ENCODE measurements at places on chromosomes 16 and 17.

- DNase-seq, result no peak
These were observed 139.0 kb downstream of the SNX11 start for GRCh38 chr17:48246612-48247011.

- DNase-seq, result no peak
These were observed 103.7 kb upstream of the GNAO1 start for GRCh38 chr16:56087626-56088025.

DNA sequence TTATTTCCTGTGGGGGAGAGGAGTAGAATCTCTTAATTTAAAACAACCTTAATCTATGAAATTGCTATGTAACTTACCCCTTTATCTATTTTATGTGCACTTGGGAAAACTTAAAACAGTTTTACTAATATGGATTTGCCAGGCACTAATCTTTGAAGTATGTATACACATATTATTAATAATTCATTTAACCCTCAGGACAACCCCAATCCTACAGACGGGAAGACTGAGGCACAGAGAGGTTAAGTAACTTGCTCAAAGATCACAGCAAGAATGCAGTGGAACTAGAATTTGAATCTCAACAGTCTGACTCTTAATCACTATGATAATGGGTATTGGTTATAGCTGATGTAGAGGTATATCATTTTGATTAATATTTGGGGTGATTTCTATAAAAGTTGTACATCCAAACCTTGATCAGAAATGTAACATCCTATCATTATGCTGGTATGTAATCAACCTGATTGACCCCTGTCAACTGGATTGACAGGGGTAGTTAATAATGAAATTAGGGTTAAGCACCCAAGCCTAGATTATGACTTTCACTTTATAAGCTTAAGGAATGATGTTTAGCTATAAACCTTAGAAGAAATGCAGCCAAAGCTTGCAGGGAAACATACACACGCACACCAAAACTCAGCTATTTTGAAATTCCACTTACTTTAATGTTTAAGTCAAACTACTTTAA lies 1.6 kb downstream of the MYO1D start:
- no peak for DNase-seq

DNA sequence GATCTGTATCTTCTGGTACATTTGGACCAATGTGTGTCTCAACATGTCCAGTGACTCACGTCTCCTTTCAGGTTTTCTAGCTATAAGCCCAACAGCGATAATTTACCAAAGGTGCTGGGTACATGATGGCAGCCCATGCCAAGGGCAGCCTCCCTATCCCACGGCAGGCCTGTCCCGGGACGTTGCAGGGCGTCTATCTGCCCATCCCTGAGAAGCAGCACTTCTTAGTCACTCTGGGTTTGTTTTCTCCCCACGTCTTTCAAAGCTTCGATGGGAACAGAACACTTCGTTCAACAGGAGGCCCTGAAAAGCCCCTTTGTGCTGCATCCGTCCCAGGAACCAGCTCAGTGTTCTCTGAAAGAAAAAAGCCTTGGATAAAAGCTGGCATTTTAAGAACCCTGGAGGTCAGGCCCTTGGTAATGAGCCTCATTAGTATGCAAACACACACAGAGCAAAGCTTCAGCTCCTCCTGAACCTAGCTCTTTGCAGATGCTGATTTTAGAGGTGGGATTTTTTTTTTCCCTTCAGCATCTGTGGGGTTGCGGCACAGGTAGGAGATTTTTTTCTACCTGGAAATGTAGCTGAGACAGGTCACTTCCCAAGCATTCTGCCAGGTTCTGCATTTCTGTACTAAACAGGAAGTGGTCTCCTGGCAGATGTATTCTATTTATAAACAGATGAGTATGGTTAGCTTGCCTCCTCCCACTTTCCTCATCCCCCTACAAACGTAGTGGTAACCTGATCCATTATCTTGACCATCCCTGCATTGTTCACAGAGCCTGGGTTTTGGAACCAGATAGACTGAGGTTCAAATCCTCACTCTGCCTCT lies 17.5 kb upstream of the MT4 start:
- peak; percentile 42 for DNase-seq

GRCh38 chr17:8745586-8746500 lies 1.2 kb upstream of the CCDC42 start:
- peak; percentile 37 for DNase-seq

- DNase-seq, result no peak
These were observed 163.4 kb downstream of the LAT start for GRCh38 chr16:29148131-29148691.

GRCh38 chr16:79601092-79601930 lies 774 bp upstream of the MAF start:
- peak; percentile 41 for DNase-seq

GRCh38 chr17:27354491-27355081 lies 60.7 kb downstream of the WSB1 start:
- no peak for DNase-seq

DNA sequence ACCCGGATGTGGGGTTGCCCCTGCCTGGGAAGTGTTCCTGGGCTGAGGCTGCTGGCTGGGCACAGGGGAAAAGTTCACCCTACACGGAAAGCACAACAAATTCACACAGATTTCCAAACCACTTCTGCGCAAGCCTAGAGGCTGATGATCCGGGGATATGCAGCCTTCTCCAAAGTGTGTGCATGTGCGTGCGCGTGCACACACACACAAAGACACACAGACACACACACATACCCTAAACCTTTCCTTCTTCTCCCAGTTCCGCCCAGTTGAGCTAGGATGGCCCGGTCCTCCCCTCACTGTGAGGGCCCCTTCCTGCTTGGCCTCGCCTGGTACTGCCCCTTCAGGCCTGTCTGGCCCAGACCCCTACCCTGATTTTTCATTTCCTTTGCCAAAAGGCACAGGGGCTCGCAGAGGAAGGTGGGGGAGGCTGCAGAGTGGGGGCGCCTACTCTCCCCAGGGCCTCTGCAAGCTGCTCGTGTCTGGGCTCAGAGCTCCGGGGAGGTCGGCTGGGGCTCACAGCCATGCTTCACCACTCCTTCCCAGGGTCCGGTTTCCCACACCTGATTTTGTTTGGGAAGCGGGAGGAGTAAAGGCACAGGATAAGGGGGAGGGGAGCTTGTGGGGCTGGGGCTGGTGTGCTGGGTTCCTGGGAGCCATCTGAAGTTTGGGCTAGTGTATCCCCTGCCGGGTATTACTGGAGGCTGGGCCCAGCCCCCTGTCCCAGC lies 144.7 kb downstream of the ENGASE start:
- no peak for DNase-seq

DNA sequence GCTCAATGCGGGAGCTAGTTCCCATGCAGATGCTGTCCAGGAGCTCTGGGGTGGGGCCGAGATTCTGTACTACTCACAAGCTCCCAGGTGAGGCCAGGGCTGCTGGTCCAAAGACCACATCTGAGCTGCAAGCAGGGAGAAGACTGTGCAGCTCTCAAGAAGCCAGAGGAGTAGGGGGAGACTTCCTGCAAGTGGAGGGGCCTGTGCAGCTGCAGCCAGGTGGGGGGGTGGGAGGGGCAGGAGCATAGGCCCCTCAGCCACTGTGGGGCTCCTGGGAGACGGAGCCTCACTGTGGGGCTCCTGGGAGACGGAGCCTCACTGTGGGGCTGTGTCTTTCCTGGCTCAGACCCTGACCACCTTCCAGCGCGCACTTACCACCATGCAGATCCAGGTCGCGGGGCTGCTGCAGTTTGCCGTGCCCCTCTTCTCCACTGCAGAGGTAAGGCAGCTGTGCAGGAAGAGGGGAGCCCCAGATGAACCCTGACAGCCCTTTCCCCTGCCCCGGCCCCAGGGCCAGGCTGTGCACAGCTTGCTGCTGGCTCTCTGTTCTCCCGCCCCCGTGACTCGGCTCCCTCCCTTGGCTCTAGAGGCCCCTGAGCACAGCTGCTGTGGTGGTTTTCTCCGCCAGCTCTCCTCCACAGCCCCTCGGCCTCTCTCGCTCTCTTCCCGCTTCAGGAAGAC lies 24.3 kb upstream of the DNAI2 start:
- peak; percentile 19 for DNase-seq

GRCh38 chr16:82011199-82011641 lies at the start of gene SDR42E1:
Gene SDR42E1 (minus strand): TSS chr16:82011470. CDS start chr16:82000858, 10,612 bp downstream.
- DNase-seq, result no peak
